ENCODE measurements at places on chromosomes 7 and 10.

- DNase-seq = no peak
Observed at GRCh38 chr10:129135624-129136023, 331.4 kb upstream of the MGMT start.

DNA sequence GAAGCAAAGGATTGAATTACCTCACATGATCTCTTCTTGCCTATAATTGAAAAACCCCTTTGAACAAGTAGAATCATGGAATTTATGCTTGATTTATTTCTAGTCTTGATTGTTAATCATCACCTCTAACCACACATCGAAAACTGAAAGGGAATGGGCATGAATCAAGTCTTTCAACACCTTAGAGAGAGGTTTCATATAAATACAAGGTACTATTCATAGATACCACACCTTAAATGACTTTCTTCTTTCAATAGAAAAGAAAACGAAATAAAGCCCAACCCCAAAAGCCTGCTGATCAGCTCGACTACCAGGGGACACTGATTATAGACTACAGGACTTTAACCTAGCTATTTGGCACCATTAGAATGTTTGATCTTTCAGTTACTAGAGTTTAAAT, 128.6 kb upstream of the PTPRZ1 start:
- no peak for DNase-seq

DNA sequence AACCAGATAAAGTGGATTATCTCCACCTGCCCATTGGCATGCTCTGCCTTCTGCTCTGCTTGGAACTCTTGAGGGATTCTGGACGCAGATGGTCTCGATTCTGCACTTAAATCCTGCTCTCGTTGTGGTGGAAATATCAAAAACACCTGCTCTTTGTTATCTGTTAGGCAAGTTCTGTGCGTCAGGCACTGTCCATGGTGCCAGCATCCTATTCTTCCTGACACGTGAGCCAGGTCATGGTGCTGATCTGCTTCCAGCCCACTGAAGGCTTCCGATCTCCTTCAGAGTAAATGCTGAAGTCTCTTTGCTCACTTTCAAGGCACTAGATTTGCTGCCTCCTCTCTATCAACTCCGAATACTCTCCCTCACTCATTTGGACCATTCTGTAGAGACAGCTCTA, 505.6 kb downstream of the HTR7 start:
- DNase-seq = no peak

- DNase-seq = no peak
Observed at GRCh38 chr10:3814838-3815220, 29.8 kb upstream of the KLF6 start.

DNA sequence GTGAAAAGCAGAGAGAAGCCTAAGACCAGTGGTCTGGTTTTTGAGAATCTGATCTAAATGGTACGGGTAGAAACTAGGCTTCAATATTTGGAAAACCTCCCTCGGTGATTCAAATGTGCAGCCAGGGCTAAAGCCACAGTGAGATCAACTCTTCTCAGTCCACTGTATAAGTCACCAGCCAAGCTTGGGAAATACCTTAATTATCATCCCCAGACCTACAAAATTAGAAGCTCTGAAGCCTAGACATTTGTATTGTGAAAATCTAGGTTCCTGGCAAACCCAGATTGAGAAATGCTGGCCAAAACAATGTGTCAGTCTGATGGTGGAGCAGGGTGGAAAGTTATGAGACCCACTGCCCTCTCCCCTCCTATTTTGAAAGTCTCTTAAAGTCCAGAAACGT, 131.7 kb downstream of the DGKI start:
- no peak for DNase-seq

DNA sequence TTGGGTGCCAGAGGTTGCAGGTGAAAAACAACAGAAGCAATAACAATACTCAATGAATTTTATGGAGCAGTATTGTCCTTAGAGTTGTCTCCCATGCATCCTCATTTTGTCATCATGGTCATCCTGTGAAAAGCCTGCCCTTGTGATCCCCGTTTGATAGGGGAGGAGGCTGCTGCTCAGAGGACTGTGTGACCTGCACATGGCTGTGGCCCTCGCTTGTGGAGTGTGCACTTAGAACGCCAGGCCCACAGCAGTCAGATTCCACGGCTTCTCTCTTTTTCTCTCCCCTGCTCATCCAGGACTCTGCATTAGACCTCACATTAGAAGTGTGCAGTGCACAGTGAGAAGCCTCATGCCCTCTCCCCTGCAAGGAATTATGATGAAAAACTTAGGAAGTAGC, 491.1 kb upstream of the KLF6 start:
- no peak for DNase-seq

DNA sequence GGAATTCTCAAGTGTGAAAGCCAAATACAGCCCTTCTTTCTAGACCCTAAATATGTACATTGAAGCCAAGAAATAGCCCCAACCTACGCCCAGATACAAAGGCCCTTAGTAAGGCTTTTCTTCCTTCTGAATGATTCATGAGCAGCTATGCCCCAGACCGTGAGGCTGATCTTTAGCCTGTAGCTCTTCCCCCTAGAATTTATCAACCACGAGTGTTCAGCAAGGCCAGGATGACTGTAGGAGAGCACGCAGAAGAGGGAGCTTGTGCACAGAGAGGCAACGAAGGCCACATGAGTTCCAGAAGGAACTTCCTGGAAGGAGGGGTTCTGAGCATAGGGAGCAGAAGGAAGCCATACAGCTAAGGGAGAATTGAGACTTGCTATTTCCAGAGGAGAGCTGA, 53.0 kb upstream of the HABP2 start:
- no peak for DNase-seq

GRCh38 chr7:140534743-140535142, 55.4 kb upstream of the MKRN1 start:
- no peak for DNase-seq

DNA sequence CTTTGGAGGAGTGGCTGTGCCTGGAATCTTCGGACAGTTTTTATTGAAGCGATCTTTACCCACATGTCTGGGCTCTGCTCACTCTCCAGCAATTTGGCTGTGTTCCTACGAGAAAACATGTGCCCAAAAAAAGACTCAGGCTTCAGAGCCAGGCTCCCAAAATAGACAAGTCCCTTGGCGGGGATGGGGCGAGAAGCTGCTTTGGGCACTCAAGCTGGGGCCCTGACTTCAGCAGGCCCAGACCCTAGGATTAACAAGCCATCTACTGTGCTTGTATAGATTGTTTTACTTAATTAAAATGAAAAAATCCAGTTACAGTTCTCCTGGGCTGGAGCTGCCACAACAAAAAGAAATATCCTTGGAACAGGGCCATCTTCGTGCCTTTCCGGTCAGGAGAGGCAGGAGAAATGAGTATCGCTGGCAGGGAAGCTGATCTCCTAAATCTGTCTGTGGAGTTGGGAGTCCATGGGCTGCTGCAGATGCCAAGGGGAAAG, 51.4 kb upstream of the PDCD4 start:
- no peak for DNase-seq

DNA sequence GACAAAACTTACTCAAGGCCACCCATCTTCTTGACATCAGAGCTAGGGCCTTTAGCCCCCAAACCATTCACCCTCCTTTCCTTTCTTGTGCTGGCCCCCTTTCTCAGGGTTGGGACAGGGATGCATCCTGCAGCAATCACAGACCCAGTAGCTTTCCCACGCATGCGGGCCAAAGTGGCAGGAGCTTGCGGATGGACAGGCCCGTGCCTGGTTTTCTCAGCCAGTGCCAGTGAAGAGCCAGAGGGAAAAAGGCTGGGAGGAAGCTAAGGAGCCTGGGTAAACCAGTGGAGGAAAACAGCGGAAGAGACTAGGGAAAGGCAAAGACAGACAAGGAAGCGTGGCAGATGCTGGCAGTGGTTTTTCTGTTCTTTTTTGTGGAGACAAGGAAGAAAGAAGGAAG, 5.1 kb upstream of the BLNK start:
- no peak for DNase-seq

DNA sequence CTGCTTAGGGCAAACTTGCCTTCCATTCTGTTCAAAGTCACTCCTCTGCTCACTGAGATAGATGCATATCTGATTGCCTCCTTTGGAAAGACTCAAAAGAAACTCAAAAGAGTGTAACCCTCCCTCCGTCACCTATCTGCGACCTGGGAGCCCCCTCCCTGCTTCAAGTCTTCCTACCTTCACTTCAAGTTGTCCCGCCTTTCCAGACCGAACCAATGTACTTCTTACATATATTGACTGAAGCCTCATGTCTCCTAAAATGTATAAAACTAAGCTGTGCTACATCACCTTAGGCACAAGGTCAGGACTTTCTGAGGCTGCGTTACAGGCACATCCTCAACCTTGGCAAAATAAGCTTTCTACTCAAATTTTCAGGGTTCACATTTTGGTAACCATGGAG, 77.4 kb upstream of the C1GALT1 start:
- DNase-seq = no peak

GRCh38 chr7:15561835-15562234, at the start of gene AGMO:
Gene AGMO (minus strand): TSS chr7:15562015.
- DNase-seq = no peak

DNA sequence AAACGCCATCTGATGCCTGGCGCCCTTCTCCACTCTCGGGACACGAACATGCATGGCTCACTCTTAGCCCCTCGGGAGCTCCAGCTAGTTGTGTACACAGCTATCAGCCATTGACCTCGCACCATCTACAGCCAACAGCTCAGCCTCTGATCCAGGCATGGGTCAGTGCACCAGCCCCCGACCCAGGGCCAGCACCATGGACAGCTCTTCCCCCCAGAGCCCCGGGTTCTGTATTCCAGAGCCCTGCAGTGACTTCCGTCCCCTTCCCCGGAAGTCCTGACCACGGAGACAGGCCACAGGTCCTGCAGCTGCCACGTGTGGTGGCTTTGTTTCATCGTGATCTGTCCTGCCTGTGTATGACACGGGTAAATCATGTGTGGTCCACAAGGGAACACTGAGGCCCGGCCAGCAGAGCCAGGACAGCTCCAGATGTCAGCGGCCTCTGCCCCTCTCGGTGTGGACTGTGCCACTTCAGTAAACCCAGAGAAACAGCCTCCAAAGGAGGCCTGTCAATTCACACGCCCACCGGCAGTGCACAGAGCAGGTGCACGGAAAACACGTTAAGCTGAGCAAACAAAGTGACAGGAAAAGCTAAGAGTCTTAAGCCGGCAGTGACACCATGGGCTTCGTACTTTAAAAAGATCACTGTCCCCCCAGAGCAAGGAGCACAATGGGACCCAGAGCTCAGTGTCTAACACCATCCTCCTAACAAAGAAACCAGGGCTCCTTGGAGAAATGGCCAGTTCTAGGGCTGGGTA, 13.0 kb downstream of the STK32C start:
- no peak for DNase-seq

- DNase-seq = no peak
Observed at GRCh38 chr7:48347230-48347825, 176.1 kb downstream of the ABCA13 start.

GRCh38 chr7:73856941-73857340, 4.0 kb upstream of the TMEM270 start:
- no peak for DNase-seq

DNA sequence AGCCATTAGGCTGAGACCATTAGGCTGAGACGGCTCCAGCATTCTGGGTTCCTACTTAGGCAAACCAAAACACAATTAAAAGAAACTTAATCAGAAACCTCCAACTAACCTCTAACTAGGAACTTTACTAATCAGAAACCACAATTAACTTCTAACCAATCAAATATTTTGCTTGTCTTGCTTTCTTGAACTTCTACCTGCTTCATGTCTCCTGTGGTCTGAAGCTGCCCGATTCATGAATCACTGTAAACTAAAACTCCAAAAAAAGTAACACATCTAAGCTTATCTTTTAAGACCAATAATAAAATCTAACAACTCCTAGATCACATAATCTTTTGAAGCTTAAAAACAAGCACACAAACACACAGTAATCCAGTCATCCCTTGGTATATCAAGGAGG, 76.1 kb downstream of the PDSS1 start:
- no peak for DNase-seq

- no peak for DNase-seq
Observed at GRCh38 chr7:130222-130572, 62.2 kb upstream of the FAM20C start.

- no peak for DNase-seq
Observed at GRCh38 chr10:133442967-133443924, 10.5 kb upstream of the SCART1 start.

GRCh38 chr10:89175816-89176215, 31.3 kb downstream of the CH25H start:
- DNase-seq = no peak

DNA sequence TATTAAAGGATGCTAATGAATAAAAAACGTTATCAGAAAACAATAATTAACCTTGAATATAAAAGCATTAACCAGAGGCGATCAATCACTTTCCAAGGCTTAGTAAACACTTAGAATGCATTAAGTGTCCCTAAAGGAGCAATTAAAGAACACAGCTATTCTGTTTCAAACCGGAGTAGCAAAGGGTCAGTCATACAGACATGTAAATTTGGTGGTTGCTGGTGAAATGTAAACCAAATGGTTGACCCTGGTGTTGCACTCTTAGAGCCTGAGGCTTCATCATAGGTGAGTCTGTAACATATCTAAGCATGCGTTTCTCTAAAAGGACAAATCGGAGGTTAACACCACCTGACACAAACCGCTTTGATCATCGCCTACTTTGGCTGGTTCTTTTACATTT, 1280.1 kb downstream of the TYW1 start:
- DNase-seq = no peak

DNA sequence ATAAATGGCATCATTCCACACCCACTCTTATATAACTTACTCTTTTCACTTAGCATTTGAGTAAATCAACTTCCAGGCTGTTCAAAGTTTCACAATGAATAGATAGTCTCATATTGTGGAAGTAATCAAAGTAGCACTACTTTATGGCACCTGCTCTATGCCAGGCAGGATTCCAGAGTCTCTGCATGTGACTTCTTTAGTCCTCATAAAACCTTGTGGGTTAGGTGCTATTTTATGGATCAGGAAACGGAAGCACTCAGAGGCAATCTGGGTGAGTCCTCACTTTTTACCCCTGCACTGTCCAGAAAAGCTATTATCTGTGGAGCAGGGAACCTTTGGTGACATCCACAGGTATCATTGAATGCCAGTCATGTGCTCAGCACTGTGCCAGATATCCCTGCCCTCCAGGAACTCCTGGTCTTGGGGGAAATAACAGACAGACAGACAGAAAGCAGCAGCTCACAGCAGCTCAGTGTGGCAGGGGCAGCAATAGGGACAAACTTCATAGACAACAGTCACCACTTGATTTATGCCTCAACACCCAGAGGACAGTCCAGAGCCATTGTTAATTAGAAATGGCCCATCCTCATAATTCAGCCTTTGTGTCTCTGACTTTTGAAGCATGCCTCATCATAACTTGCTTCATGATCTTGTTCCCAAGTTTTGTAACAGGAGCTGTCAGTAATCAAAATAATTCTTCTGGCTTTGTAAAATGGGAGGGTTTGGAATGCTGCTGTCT, 160.6 kb downstream of the SEC23IP start:
- DNase-seq = no peak

DNA sequence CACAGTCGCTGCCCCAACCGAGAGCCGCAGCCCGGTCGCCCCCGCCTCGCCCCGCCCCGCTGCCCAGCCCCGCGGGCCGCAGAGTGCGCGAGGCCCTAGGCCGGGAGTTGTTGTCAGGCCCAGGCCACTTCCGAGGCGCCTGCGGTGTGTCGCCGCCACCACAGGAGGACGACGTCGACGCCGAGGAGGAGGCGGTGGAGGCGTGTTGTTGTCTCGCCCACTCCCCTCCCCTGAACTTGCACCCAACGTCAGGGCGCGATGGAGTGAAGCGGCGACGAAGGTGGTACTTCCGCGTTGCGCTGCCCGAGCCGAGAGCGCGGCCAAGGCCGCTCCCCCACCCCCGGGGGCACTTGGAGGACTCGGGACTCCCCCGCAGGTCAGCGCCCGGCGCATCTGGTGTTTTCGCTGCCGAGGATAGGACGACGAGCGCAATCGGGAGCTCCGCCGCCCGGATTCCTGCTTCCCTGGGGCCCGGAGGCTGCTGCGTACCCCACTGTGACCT, at the start of gene CDK13:
TSS of gene CDK13 (plus strand) at position 286 of the 502 bp plus-strand sequence. CDS start 386 bp downstream, outside the sequence.
- DNase-seq = peak; percentile 74

- DNase-seq = no peak
Observed at GRCh38 chr7:94567396-94567795, 57.8 kb downstream of the CASD1 start.

Data from GM12878 (cell line).